ENCODE measurements at places on chromosomes 3 and 15.

GRCh38 chr15:89704411-89704810 is 13.8 kb downstream of the WDR93 start:
- no peak for DNase-seq

- no peak for DNase-seq
Observed at GRCh38 chr15:74129586-74130154, 716 bp upstream of the ISLR2 start.

DNA sequence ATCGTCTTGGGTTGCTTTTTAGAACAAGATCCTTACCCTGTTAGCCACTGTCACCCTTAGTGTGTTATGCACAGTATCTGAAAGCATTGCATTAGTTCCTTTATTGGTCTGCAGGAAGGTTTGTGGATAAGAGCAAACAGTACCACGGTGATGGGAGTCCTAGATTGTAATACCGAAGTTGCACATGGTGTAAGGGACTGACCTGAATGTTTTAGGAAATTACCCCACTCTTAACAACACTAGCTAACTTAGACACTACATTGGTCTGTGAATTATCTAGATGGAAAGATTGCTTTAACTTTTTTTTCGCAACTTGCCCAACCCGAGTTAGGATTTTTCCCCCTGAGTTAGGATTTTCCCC is 1.3 kb downstream of the STT3B start:
- no peak for DNase-seq

GRCh38 chr15:52717481-52717880 is 38.3 kb upstream of the ATOSA start:
- DNase-seq: no peak

DNA sequence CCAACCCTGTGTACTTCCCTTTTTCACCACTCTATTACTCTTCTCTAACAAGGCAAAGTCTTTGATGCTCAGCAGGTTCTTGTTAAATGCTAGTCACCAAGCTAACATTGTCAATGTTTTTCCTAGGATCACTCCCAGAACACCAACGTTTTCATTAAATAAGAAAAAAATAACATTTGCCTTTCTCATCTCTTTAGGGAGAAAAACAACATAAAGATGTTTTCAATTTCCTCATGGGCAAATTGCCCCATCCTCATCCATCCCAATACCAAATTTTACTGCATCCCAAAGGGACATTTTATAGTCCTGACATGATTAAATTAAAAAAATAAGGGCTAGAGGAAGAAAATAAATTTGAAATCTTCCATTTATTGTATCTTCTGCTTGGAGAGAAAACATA is 106.5 kb downstream of the SUCNR1 start:
- no peak for DNase-seq

GRCh38 chr15:68352401-68353062 is 75.0 kb downstream of the FEM1B start:
- no peak for DNase-seq

Measured in NCI-H446 treated with DMSO at 0.1 percent for 48 hours (cell line).